NCI-H774 (cell line): ENCODE measurements at places on chromosomes 12 and 14.

DNA sequence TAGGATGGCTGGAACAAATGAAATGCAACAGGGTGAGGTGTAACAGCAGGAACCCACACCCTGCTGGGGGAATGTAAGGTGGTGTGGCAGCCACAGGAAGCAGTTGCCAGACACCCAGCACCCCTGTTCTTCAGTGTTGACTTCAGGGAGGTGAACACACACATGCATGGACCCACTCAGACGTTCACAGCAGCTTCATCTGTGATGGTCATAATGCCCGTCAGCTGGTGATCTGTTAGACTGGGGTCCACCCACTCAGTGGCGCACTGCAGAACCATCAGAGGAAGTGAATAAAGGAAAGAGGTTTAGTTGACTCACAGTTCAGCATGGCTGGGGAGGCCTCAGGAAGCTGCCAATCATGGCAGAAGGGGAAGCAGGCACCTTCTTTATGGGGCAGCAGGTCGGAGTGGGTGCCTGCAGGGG is 22.7 kb upstream of the TEX22 start:
- DNase-seq = no peak

DNA sequence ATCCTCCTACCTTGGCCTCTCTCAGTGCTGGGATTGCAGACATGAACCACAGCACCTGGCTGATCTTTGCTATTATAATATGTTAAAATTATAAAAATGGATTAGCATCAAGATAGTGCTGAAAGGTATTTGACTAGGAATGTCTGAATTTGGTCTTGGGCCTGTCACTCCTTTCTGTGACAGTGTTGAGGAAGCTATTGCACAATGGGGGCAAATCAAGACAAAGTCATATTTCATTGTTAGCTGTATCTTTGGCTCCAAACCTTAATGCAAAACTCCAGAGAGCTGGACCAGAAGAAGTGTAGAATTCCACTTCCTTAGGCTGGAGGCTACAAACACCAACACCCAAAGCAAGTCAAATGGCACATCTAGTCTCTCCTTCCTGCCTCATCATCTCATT is 42.2 kb downstream of the ZCRB1 start:
- no peak for DNase-seq

- no peak for DNase-seq
Observed at GRCh38 chr14:60327447-60328331, 78.7 kb downstream of the PPM1A start.

- no peak for DNase-seq
Observed at GRCh38 chr14:60707858-60708257, 16.3 kb downstream of the SIX4 start.

GRCh38 chr12:85963326-85963725 is 89.2 kb downstream of the NTS start:
- no peak for DNase-seq

GRCh38 chr12:130747867-130748740 is 32.0 kb upstream of the RIMBP2 start:
- DNase-seq = peak; percentile 70

GRCh38 chr14:34872822-34873588 is 2.2 kb downstream of the BAZ1A start:
- DNase-seq = peak; percentile 33

DNA sequence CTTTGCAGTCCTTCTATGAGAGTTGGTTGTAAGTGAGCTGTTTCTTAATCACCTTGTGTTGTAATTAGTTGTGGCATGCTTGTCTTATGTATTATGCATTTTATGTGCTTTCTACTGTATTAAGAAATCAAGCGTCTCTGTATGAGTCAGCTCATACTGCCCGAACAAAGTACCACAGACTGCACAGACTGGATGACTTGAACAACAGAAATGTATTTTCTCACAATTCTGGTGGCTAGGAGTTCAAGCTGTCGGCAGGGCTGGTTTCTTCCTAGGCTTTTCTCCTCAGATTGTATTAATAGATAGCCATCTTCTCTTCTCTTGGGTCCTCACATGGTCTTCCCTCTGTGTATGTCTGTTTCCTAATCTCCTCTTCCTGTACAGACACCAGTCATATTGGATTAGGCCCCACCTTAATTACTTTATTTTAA is 77.7 kb downstream of the FLRT2 start:
- no peak for DNase-seq

GRCh38 chr12:99066726-99067125 is 421.6 kb downstream of the APAF1 start:
- DNase-seq = no peak

- no peak for DNase-seq
Observed at GRCh38 chr14:64692189-64692985, 11.8 kb upstream of the PLEKHG3 start.

- DNase-seq = no peak
Observed at GRCh38 chr12:74111688-74112360, 425.8 kb upstream of the ATXN7L3B start.

DNA sequence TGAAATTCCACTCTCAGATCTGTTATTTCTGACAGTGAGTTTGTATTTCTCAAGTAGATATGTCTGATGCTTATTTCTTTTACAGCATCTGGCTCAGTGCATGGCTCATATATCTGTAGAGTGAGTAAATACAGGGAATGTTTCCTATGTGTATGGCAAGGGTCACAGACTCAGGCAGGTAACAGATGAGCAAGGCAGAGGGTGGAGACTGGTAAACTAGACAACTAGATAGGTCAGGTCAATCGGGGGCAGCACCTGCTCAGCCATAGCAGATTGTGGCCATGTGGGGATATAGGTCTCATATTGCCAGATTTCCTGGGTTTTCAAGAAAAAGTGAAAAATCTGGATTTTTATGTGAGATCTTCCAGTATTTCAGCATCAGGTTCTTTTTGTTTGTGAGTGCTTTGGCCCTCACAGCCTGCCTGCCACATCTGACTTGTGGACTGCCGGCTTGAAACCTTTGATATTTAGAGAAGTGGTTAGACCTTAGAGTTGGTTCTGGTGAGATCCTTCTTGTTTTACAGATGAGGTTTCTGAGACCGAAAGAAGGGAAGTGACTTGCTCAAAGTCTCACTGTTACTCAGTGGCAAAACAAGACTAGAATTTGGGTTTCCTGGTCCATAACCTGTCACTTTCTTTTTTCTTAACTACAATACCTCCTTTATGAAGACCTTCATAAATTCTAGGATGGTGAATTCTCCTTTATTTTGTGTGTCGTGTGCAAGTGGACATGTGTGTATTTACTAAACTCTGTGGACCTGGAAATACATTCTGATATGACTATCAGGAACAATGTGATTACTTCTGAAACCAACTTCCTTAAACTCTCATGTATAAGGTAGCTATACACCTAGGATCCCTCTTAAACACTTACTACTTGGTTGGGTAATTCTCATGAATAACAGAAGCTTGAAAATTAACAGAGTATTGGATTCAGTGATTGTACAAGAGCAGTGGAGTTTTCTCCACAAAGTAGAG is 34.4 kb downstream of the PROX2 start:
- DNase-seq = no peak

DNA sequence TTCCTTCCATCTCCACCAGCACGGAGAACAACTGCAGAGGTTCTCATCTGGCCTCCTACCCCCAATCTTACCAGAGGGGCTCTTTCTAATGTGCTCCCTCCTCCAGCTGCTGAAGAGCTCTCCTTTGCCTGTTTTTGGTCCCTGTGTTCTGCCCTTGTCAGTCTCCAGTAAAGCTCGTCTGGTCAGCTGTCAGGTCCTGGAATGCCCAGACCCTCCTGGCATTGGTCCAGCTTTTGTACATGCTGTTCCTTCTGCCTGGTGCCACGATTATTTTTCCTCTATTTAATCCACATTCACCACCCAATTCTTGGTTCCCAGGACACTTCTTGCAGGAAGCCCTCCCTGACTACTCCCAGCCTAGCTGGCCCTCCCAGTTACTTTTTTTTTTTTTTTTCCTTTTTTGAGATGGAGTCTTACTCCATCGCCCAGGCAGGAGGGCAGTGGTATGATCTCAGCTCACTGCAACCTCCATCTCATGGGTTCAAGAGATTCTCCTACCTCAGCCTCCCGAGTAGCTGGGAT is 6.5 kb downstream of the SLC8B1 start:
- DNase-seq = no peak

DNA sequence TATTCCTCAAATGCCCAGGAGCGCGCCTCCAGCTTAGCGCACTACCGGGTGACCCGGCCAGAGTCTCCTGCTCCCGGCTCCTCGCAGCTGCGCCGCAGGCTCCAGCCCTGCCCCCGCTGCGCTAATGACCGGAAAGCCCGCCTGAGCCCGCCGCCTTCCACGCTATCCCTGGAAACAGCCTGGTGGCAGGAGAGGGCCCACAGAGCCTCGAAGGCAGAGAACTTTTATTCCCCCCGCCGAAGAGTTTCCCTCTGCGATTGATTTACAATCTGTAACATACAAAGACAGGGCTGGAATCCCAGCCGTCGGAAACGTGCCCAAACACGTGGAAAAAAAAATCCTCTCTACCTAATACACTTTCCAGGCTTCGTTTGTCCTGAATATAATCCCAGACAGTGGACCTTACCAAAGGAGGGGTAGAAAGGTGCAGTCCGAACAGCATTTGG is 1.5 kb downstream of the COL2A1 start:
- no peak for DNase-seq

GRCh38 chr14:92770484-92770883 is 22.1 kb upstream of the LGMN start:
- DNase-seq = no peak

- DNase-seq = no peak
Observed at GRCh38 chr12:123363740-123364531, 711 bp downstream of the SBNO1 start.

DNA sequence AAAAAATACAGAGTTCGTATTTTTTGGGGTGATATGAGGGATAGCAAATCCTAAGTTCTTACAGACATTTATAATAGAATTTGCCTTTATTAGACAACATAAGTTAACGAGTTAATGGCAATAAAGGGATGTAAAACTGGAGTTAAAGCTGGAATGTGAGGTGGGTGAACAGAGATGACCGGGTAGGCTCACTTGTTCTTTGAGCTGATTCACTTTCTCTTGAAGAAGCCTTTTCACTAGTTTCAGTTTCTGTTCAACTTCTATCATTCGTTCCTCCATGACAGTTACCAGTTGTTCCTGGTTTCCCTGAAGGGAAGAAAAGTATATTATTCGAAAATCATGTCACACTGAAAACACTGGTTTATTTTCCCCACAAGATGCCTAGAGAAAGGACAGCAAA is 57.7 kb upstream of the SAV1 start:
- DNase-seq = no peak

GRCh38 chr12:103810111-103810510 is 30.9 kb downstream of the NT5DC3 start:
- no peak for DNase-seq

GRCh38 chr14:68479247-68479646 is 313.6 kb downstream of the ZFP36L1 start:
- DNase-seq = no peak

GRCh38 chr14:93032421-93032936 is 83.2 kb downstream of the ITPK1 start:
- no peak for DNase-seq

GRCh38 chr14:45786266-45786665 is 533.3 kb upstream of the MIS18BP1 start:
- DNase-seq = no peak

- DNase-seq = no peak
Observed at GRCh38 chr12:121093487-121093891, 39.2 kb upstream of the P2RX7 start.

- no peak for DNase-seq
Observed at GRCh38 chr12:108457734-108458361, 57.2 kb upstream of the FICD start.

GRCh38 chr14:62674563-62675237 is 370.6 kb downstream of the KCNH5 start:
- DNase-seq = no peak

DNA sequence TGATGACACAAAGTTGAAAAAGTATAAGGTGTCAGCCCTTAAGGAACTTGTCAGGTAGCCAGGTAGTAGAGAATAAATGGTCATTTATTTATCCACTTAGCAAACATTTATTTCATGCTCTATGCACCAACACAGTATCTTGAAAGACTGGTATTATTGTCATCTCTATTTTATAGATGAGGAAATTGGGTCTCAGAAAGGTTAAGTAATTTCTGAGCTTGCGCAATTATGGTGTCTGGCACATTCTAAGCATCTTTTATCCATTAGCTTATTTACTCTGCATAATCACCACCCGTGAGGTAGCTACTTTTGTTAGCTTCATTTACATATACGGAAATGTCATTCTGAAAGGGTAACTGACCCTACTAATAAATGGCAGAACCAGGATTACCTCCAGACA is 2.5 kb upstream of the UTP20 start:
- DNase-seq = peak; percentile 27

- DNase-seq = no peak
Observed at GRCh38 chr12:110936367-110937103, 16.2 kb upstream of the MYL2 start.

- no peak for DNase-seq
Observed at GRCh38 chr12:96334502-96334901, 65.7 kb downstream of the CDK17 start.

- no peak for DNase-seq
Observed at GRCh38 chr14:64786296-64787149, 82.3 kb downstream of the PLEKHG3 start.

- no peak for DNase-seq
Observed at GRCh38 chr12:54287261-54288157, 7.0 kb downstream of the HNRNPA1 start.

DNA sequence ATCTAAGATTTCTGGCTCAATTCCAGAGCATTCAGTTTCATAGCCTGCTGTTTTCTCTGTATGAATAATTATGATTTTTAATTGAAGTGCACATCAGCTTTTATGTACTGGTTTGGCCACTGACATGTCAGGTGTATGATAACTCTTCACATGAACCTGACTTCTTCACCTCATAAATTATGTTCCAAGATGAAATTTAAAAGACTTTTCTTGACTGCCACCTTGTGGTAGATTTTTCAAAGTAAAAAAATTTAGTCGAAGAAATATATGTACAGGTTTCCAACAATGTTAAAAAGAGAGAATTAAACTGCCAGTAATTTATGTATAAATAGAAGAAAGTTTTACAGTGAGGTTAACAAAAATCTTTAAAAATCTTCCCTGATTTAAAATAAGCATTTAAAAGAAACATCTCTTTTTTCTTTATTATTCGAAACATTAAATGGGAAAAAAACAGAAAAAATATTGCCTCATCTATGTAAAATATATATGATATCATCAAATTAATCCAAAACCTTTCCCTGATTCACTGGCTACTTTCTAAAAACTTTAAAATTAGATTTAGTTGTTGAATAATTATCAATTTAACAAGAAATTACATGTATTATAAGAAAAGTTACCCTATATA is 124.9 kb upstream of the ATXN7L3B start:
- peak; percentile 37 for DNase-seq

GRCh38 chr12:113133666-113134065 is 1.9 kb downstream of the RASAL1 start:
- no peak for DNase-seq
